ENCODE measurements at places on chromosomes 6 and 20.

DNA sequence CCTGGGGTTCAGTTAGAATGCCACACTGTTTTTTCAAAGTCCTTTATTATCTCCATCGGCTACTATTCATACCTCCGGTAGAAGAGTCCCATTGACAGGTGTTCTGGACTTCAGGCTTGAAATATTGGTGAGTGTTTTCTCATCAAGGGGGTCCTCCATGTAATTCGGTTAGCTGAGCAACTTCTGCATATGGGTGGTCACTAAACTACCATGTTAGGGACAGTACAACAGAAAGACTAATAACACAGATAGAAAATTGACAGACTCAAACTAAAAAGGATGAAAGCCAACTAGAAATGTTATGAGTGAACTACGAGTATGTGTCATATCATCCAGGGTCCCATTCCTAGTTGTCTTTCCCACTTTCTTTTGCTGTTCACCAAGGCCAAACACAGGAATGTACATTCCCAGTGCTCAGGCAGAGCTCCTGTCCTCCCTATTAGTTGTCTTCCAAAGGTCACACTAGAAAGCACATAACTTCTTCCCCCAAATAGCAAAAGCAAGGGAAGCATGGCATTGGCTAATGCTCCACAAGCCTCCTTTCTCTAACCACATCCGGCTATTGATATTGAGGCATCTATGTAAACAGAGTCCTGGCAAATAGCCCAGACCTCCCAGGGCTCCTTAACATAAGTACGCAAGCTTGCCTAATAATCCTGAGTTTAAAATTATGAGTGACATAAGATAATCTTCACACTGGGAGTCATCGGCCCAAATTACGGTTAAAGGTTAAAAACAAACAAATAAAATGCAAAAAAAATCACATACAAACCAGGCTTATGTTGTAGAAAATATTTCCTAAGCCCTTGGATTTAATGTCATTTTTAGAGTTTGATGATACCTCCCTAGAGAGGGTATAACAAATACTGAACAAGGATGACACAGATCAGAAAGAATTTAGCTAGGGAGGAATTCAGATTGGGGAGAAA, 13.2 kb downstream of the CCN2 start:
- DNase-seq: peak; percentile 77

GRCh38 chr6:158439255-158439654, 120.6 kb upstream of the TMEM181 start:
- no peak for DNase-seq

DNA sequence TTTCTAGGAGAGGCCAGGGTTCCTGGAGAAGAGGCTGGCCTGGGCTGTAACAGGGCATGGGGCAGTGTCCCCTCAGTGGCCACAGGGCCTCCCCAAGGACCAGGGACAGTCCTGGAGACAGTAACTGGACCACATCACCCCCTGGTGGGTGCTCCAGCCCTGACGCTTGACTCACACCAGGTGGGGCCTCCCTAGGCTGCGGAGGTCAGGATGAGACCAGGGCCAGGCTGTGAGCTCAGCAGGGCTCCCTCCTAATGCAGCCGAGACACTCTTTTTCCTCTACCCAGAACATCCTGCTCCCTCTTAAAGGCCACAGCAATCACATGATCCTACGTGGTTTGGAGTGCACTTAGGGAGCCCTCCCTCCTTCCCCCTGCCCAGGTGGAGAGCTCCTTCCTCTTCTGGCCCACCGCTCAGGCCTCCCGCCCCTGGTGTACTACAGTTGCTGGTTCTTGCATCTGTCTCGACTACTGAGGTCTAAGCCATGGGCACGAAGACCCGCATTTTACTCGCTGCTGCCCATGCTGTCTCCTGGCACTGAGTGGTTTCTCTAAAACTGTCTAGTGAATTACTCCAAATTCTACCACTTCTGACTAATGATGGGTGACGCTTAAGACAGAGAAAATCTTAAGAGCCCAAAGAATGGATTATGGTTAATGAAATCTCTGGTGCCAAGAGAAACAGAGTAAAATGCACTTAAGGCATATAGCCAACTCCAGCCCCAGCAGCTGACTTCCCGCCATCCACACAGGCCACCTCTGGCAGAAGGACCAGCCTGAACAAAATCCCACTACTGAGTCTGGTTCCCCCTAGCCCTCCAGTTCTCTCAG, 166.1 kb upstream of the CST7 start:
- no peak for DNase-seq

DNA sequence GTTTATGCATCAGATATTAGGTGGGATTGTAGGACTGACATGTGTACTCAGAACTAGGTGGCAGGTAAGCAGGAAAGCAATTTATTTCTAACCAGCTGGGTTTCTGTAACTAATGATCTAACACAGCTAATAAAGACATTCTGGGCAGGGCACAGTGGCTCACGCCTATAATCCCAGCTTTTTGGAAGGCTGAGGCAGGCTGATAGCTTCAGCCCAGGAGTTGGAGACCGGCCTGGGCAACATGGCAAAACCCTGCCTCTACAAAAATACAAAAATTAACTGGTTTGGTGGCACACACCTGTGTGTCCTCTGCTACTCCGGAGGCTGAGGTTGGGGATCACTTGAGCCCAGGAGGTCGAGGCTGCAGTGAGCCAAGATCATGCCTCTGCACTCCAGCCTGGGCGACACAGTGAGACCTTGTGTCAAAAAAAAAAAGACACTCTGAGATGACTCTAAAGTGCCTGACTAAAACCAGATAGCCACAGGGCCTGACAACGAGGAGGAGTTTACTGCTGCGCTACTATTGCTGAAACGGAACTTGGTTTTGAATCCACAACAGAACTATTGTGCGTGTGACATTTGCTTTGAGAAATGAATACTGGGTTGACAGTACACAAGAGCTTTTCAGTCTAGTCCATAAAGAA, 29.2 kb upstream of the CEP85L start:
- DNase-seq: no peak

GRCh38 chr6:12012038-12012557, at the start of gene HIVEP1:
HIVEP1 (plus strand) TSS chr6:12012312; CDS start chr6:12015629, 3,317 bp downstream.
- peak; percentile 69 for DNase-seq

- DNase-seq: no peak
Observed at GRCh38 chr20:24446811-24447210, 22.6 kb upstream of the SYNDIG1 start.
